ENCODE measurements at places on chromosomes 5 and 9.

GRCh38 chr5:149485655-149486615 lies 65.3 kb downstream of the CSNK1A1 start:
- DNase-seq = peak; percentile 41

DNA sequence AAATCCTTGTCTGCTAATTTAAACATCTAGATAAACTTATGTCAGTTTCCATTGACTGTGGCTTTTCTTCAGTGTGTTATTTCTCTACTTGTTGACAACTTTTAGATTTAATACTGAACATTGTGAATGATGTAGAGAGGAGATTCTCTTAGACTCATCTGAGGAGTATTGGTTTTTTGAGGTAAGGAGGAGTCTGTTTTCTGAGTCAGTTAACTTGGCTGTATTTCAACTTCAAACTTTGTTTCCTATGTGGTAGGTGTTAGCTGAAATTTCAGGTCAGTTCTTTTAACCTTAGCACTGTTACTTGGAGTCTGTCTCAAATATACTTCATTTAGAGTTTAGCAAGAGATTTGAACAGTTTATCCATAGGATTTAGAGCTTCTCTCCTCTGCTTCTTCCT lies 67.9 kb downstream of the XRCC4 start:
- DNase-seq = no peak

- no peak for DNase-seq
These were observed 87.6 kb upstream of the ARAP3 start for GRCh38 chr5:141769671-141770070.

DNA sequence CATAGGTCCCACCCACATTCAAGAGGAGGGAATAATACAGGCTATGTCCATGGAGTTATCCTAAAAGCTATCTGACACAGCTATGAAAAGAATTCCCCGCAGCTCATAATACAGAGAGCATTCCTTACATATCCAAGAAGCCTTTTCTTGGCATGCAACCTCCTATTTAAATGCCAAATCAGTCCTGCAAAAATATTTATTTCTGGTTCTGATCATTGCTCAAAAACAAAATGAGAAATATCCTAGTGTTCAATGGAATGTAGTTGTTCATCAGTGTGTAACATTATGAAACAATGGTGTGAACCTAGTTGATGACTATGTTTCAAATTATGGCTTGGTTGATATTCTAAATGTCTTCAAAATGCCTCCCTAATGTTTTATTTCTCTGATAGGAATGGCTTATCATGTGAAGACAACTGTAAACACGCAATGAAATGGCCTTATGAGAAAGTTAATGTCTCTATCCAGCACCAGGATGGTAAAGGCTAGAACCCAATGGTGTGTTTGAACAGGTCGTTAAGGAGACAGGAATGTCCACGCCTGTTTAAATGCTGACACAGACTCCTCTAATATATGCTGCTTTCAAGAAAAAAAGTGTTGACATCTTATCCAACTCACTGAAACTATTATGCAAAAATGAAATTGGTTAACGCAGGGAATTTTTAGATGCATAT lies 126.7 kb upstream of the CDH6 start:
- no peak for DNase-seq

GRCh38 chr5:42321785-42322184 lies 101.5 kb upstream of the GHR start:
- no peak for DNase-seq

DNA sequence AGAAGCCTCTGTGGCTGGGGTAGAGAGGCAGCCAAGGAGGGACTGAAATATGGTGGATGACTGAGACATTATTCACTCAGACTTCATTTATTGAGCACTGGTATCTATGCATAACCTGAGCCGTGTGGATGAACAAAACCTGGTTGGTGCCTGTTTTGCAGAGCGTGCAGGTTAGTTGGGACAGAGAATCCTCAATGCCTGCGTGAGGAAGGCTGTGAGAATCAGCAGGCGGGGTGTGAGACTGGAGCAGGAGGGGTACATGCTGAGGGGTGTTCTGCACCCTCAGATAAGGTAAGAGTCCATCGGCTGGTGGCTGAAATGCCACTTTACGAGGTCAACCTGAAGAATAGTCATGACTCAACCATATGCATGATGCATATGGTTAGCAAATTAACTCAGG lies 271.6 kb downstream of the MED10 start:
- DNase-seq = no peak

DNA sequence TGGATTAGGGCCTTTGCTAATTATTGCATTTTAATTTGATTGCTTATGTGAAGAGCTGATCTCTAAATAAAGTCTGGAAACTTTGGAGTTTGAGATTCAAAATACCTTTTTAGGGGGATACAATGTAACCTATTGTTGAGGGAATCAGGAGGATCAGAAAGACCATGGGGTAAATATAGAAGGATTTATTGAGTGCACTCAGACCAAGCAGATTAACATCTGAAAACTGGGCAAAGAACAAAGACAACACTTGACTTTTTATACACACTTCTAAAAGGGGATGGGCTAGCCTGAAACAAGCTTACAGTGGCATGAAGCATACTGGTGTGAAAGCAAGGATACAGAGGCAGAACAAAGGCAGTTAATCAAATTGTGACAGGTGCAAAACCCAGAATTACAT lies 174.3 kb downstream of the MRPS30 start:
- no peak for DNase-seq

- no peak for DNase-seq
These were observed 19.8 kb downstream of the PCDHAC2 start for GRCh38 chr5:140986117-140986521.

DNA sequence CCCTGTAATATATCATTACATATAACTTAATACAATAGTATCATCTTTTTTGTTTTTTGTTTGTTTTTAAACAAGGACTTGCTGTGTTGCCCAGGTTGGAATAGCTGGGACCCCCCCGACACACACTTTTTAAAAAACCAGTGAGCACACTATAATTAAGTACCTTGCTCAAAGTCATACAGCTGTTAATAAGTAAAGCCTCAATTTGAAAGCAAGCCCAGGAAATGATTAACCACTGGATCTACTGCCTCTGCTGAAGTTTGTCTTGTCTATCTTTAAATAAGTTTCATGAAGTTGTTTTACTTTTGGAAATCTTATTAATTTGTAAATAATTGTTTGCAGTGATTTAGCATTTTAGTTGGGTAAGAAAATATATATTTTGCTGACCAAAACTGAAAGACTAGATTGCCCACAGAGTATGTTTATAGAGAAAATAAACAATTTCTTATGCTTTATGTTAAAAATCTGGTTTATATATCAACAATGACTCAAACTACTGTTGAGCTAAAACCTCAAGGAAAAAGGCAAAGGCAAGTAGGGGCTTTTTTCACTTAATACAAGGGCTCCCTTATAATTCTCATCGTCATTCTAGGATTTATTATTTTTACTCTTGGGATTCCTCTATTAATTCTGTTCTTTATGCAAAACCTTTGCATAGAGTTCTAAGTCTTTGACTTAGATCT lies 5.8 kb upstream of the CARNMT1 start:
- DNase-seq = no peak

DNA sequence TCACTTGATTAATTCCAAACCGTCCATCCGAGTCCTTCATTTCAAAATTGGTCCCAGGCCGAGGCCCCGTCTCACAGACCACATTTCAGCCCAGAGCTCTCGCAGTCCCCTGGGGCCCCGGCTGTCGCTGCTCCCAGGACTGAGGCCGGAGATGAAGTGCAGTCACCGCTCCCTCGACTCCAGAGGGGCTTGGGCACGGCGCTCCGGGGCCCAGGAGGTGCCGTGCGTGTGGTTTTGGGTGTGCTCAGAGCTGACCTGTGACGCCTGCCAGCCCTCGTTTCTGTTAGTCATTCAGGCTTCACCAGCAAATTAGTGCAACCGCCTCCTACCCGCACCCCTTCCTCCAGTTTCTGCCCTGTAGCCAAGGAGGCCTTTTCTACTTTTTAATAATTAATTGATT lies 48.7 kb upstream of the PHYKPL start:
- no peak for DNase-seq

DNA sequence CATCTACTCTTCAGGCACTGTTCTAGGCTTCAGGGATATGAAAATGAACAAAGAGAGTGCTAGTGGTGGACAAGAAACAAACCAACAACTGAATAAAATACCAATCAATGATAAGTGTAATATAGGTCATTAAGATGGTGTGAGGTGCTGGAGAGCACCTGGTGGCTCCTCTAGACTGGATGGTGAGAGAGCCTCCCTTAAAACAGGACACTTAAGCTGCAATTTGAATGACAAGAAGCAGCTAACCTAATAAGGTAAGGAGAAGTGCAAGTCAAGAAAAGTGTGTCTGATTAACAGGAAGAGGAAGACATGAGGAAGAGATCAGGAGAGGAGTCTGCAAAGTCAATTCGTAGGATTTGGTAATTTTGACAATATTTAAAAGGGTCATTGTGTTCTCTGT lies 23.1 kb downstream of the JAKMIP2 start:
- no peak for DNase-seq

DNA sequence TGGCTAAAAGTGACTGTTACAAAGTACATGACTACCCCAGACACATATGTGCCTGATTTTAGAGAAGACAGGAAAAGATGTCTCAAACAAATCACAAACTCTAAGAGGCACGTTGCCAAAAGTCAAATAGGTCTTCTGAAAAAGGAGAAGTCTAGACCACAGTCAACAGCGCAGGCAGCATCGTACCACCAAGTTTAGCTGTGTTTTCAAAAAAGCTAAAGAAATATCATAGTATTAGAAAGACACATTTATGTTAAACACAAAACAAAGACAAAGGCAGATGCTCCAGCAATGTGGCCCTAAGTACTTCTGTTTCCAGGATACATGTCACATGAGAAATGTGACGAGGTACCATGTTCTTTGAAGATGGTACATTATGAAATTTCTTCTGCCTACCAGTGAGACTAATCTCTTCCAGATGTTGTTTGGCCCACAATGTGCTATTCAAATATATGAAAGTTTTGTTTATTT lies 43.5 kb downstream of the LPAR1 start:
- DNase-seq = peak; percentile 13

DNA sequence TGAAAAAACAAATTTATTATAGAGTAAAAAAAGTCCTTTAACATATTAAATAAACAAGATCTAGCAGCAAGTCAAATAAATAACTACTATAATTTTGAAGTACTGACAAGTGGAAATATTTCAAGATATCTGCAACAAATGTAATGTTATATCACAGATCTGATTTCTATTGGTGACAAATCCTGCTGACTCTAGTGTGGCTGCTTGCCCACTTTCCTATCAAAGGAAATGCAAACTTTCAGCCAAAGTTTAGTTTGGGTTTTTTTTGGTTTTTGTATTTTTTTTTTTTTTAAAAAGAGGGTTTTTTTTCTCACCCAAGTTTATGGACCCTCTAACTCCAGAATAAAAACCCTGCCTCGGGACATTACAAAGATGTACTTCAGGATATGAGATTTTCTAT lies 12.9 kb downstream of the ADRA1B start:
- DNase-seq = no peak

- peak; percentile 2 for DNase-seq
These were observed 199.5 kb downstream of the ALDH1A1 start for GRCh38 chr9:72753266-72753893.

- DNase-seq = no peak
These were observed 4.5 kb upstream of the NDST1 start for GRCh38 chr5:150503386-150503785.

- DNase-seq = no peak
These were observed 61.5 kb downstream of the ERGIC1 start for GRCh38 chr5:172895549-172895948.

GRCh38 chr9:132509928-132510874 lies 72.2 kb upstream of the BARHL1 start:
- no peak for DNase-seq
